ENCODE measurements at places on chromosomes 3 and 15. TPM values are rescaled to one million over a fixed set of nuclear protein-coding genes. Genes with fewer than 3 reads are reported as not detected.

TEX55 gene
- total RNA-seq = not detected

CISH gene
- 4.7 TPM for total RNA-seq

EPHB1 gene
- total RNA-seq = 3.2 TPM

CFAP92 gene
- total RNA-seq = not detected

SYNPR gene
- 8.3 TPM for total RNA-seq

SLC12A1 gene
- not detected for total RNA-seq

CYFIP1 gene
- 32.7 TPM for total RNA-seq

IL20RB gene
- not detected for total RNA-seq

CAPN7 gene
- total RNA-seq = 21.2 TPM

OIP5 gene
- total RNA-seq = 0.35 TPM

HRH1 gene
- 3.5 TPM for total RNA-seq

DUOX1 gene
- total RNA-seq = 1.1 TPM

CPNE9 gene
- total RNA-seq = not detected

EDC3 gene
- total RNA-seq = 8.0 TPM

BFSP2 gene
- not detected for total RNA-seq

RAB7A gene
- 135 TPM for total RNA-seq

TNFAIP8L3 gene
- total RNA-seq = 1.2 TPM

ZIC1 gene
- total RNA-seq = 0.04 TPM

SNTN gene
- not detected for total RNA-seq

CDHR4 gene
- total RNA-seq = not detected

CPN2 gene
- not detected for total RNA-seq

PDIA5 gene
- 9.0 TPM for total RNA-seq

GNAT1 gene
- total RNA-seq = not detected

ISLR2 gene
- total RNA-seq = 2.6 TPM

ROBO1 gene
- 19.7 TPM for total RNA-seq

CLDN18 gene
- 21.0 TPM for total RNA-seq

RBPMS2 gene
- total RNA-seq = 85.0 TPM

CYP8B1 gene
- total RNA-seq = not detected

LRRC31 gene
- total RNA-seq = not detected

MED12L gene
- 0.07 TPM for total RNA-seq

PLA2G4D gene
- not detected for total RNA-seq

PSTPIP1 gene
- 1.9 TPM for total RNA-seq

SPATA12 gene
- total RNA-seq = not detected

RUBCN gene
- 32.3 TPM for total RNA-seq

All from right atrium auricular region (tissue), 2 donors.